ENCODE measurements at places on chromosomes 4 and X.

DNA sequence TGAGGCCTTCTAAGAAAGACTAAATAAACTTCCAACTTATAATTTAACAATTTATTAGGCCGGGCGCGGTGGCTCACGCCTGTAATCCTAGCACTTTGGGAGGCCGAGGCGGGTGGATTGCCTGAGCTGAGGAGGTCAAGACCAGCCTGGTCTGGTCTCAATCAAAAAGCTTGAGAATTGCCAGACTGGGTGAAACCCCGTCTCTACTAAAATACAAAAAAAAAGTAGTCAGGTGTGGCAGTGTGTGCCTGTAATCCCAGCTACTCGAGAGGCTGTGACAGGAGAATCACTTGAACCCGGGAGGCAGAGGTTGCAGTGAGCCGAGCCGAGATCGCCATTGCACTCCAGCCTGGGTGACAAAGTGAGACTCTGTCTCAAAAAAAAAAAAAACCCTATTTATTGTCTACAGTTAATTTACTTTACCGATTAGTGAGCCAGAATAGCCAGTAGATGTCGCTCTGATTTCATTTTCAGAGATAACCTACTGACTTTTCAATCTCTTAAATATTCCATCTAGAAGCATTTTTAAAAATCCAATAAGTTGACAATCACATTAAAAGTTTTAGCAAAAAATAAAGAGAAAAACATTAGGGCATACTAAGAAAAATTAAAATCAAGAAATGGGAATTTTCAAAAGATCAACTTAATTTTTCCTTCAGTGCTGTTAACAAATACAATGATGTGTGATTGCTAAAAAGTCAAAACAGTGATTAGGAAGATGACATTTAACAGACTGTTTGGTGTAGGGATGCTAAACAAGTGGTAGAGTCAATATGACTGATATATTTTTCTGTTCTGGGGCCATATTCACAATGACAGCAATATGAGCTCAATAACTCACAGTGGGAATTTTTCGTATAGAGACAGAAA is 4.3 kb upstream of the SHROOM3 start:
- DNase-seq, result no peak

DNA sequence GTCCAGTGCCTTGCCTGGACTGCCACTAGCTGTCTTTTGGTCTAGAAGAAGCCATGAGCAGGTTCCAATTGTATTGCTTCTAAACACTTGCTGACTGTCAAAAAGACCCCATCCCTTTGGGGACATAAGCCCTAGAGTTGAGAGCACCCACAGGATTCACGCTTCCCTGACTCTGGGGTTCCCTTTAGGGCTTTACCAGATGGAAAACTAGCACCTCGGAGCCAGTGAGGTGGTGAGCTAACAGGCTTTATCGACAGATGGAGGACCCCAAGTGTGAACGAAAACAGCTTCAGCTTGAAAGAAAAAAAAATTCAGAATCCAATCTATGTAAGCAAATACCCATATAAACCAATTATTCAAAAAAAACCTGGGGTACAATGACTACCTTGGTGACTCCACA is 90.8 kb downstream of the NAA11 start:
- DNase-seq, result no peak

- no peak for DNase-seq
Observed at GRCh38 chrX:13370713-13371112, 50.9 kb upstream of the ATXN3L start.

- no peak for DNase-seq
Observed at GRCh38 chr4:78592088-78592783, 40.7 kb downstream of the ANXA3 start.

- DNase-seq, result no peak
Observed at GRCh38 chr4:73257234-73257633, 1.4 kb downstream of the ANKRD17 start.

GRCh38 chrX:42106556-42106955 is 183.2 kb upstream of the CASK start:
- DNase-seq, result no peak

DNA sequence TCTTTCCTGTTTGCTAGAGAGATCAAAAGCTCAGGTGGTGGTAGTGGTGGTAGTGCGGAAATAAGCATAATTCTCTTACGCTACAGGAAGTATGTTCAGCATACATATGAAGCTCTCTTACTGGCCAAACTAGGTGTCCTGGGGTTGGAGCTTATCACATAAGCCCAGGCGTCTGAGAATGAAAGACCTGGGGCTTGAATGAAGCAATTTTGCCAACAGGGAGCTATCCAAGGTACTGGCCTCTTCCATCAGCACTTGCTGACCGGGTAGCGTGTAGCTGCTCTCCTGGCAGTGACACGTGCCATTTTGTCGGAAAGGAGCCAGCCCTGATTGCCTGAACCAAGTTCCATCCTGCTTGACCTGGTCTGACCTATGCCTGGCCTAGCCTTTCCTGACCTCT is 65.9 kb upstream of the HPF1 start:
- DNase-seq, result peak; percentile 48

DNA sequence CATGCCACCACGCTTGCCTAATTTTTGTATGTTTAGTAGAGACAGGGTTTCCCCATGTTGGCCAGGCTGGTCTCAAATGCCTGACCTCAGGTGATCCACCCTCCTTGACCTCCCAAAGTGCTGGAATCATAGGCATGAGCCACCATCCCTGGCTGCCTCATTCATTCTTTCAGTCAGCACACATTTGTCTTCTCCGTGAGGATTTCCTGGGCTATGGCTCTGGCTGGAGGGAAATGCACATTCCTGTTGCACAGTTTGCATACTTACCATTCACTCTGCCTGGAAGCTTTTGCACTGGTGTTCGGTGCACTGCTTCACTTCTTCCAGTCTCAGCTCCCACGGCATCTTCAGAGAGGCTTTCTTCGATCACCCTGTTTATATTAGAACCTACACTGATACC is 267.8 kb downstream of the STIM2 start:
- no peak for DNase-seq

GRCh38 chr4:145195167-145195952 is 15.0 kb upstream of the OTUD4 start:
- no peak for DNase-seq

DNA sequence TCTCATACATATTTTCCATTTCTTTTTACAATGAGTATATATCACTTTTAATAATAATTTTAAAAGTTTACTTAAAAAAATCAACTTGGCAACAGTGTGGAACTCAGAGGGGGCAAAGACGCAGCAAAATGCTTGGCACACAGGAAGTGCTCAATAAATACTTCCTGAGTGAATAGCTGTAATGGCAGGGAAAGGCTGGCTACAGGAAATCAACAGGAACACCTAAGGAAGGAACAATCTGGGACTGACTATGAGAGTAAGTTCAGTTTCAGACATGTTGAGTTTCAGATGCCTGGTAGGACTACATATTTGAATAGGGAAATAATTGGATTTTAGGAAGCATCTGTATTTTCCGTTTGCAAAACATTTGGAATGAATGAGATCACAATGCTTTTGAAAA is 137.6 kb downstream of the SCLT1 start:
- no peak for DNase-seq

- no peak for DNase-seq
Observed at GRCh38 chr4:47010912-47011446, 17.6 kb upstream of the GABRA4 start.

GRCh38 chrX:24760363-24761000 is 66.8 kb downstream of the POLA1 start:
- DNase-seq, result no peak

DNA sequence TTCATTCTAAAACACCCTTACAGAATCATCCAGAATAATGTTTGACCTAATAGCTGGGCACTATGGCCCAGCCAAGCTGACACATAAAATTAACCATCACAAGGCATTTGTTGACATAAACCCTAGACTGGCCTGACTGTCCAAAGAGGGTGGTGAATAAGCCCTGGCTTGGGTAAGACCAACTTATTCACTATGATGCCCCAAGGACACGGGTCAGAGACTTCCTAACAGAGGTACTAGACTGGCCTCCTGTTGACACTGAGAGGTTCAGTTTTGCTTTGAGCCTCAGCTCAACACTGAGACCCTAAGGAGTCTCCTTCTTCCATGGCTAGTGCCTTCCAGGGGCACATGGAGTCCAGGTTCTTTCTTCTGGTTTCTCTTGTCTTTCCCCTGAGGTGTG is 21.3 kb downstream of the FGF2 start:
- no peak for DNase-seq

DNA sequence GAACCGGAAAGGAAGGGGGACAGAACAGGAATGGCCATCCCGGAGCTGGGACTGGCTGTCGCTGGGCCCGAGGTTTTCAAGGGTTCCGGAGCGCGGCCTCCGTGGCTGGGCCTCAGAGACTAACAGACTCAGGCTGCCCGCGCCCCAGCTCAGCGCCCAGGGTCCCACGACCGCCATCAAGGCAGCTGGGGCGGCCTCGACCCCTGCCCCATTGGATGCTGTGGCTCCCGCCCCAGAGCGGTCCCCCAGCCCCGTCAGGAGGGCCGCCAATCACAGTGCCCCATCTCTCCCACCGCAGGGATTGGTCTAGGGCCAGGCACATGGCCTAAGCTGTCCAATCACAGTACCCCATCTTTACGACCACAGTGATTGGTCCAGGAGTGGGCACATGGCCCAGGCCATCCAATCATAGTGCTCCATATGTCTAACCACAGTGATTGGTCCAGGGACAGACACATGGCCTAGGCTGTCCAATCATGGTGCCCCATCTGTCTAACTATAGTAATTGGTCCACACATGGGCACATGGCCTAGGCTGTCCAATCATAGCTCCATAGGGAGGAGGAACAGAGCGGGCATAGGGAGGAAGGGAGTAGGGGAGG is 105.3 kb upstream of the NKX1-1 start:
- DNase-seq, result peak; percentile 78

DNA sequence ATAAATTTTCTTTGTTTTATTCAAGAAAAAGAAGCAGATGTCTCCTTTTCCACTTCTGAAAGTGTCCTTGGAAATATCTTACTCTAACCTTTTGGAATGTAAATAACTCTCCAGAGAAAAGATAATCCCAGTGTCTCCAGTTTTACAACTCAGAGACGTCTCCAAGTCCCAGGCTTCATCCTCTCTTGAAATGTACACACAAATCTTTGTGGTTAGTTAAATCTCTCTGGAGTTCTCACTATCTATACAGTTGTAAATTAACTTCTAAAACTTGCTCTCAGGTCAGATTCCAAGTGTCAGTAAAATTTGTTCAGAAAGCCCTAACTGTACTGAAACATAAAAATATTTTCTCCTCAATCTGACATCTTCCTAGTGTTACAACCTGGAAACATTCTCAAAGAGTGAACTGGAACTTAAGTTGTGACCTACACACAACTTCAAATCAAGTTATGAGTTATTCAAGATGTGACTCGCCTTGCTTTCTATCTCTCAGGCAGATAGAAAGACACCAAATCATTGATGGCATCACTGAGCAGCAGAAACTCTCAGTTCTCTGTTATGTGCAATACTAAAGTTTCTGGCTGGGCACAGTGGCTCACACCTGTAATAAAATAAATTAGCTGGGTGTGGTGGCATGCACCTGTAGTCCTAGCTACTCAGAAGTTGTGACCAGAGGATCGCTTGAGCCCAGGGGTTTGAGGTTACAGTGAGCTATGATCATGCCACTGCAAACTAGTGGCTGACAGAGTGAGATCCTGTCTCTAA is 284.2 kb downstream of the RCHY1 start:
- DNase-seq, result no peak

DNA sequence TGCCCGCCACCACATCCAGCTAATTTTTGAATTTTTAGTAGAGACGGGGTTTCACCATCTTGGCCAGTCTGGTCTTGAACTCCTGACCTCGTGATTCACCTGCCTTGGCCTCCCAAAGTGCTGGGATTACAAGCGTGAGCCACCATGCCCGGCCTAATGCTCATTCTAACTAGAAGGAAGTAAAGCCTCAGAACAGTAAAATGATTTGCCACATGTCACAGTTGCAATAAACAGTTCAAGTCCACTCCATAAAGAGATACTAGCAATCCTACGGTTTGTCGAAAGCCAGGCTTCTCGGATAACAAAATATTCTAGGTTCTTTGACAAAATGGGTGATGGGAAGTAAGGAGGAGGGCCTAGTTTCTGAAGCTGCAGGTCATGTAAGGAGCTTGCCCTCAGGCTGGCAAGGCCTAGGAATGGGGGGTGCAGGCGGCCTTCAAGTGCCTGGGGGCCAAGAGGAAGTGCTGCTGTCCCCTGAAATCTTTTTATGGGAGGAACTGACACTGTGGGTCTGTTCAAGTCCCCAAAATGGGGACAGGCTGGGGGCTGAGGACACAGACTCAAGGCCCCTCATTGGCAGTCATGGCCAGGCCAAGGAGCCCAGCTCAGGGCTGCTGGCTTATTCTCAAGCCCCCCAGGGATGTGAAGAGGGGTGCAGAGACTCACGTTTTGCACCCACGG is 31.8 kb upstream of the ACSL1 start:
- DNase-seq, result no peak

GRCh38 chrX:14670819-14671218 is 141.5 kb downstream of the GLRA2 start:
- no peak for DNase-seq

DNA sequence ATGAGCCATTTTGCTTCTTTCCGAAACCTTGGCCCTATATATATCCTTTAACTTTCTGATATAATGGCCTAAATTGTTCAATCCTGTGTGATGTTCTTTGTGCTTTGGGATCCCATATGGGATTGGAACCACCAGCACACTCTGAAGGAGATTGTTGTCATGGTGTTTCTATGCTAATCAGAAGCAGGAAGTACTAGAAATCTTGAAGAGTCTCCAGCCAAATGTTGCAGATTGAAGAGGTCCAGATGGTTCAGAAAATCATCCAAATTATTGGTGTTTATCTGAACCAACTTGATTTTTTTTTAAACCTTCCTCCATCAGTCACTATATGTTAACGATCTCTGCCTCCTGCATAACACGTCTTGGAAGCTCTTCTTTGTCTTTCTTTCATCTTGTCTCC is 72.8 kb downstream of the KIT start:
- DNase-seq, result no peak

GRCh38 chrX:4670606-4671005 is 957.2 kb upstream of the PRKX start:
- DNase-seq, result no peak

DNA sequence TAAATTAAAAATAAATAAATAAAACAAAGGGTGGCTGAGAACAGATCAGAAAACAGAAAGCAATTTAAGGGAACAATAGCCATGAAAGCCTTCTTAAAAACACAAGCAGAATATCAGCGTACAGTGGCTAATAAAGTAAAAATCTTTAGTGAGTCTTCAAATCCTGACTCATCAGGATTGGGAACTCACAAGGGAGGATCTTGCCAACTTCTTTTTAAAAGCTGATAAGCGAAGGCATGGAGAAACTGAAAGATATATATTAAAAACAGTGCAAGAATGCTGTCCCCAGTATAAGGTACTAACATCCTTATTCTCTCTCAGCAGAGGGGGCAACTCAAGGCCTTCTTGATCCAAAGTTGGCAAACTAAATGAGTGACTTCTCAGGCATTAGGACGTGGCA is 180.1 kb downstream of the DHX15 start:
- DNase-seq, result no peak

GRCh38 chr4:167150587-167150986 is 83.7 kb downstream of the SPOCK3 start:
- no peak for DNase-seq

- no peak for DNase-seq
Observed at GRCh38 chrX:150028692-150029091, 90.4 kb upstream of the EOLA2 start.

GRCh38 chrX:155923200-155923599 is 42.1 kb downstream of the VAMP7 start:
- DNase-seq, result no peak

- DNase-seq, result no peak
Observed at GRCh38 chr4:142091691-142092182, 455.4 kb downstream of the IL15 start.

- no peak for DNase-seq
Observed at GRCh38 chrX:12052109-12052508, 86.2 kb upstream of the FRMPD4 start.

- DNase-seq, result no peak
Observed at GRCh38 chr4:79613269-79613935, 205.4 kb upstream of the GK2 start.

- peak; percentile 69 for DNase-seq
Observed at GRCh38 chr4:143773998-143774895, 73.8 kb upstream of the FREM3 start.

Data from iPS DF 19.7 (cell line).